ENCODE measurements at places on chromosomes 4 and X.

- DNase-seq, result no peak
These were observed 4.4 kb downstream of the TLR7 start for GRCh38 chrX:12871257-12871656.

DNA sequence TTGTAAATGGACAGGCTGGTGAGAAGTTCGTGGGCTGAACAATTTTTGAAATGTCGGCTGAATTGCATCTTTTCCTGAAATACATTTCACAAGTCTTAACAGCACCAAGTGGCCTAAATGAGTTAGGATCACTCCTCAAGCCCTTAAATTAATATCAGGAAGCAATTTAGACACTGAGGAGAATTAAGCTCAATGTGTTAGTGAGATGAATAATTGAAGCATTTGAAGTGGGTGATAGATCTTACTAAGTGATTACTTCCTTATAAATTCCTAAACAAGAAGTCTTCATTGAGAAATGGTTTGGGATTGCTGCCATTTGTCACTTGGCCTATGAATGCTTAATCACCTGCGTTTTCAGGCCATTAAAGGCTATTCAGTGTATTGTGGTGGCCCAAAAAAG is 116.8 kb downstream of the NAA11 start:
- no peak for DNase-seq

- DNase-seq, result no peak
These were observed 12.3 kb upstream of the XPNPEP2 start for GRCh38 chrX:129726307-129727111.

- peak; percentile 36 for DNase-seq
These were observed at the start of gene NAP1L5 for GRCh38 chr4:88697588-88698329. NAP1L5 (minus strand) TSS chr4:88697829; CDS start chr4:88697754, 75 bp downstream.

DNA sequence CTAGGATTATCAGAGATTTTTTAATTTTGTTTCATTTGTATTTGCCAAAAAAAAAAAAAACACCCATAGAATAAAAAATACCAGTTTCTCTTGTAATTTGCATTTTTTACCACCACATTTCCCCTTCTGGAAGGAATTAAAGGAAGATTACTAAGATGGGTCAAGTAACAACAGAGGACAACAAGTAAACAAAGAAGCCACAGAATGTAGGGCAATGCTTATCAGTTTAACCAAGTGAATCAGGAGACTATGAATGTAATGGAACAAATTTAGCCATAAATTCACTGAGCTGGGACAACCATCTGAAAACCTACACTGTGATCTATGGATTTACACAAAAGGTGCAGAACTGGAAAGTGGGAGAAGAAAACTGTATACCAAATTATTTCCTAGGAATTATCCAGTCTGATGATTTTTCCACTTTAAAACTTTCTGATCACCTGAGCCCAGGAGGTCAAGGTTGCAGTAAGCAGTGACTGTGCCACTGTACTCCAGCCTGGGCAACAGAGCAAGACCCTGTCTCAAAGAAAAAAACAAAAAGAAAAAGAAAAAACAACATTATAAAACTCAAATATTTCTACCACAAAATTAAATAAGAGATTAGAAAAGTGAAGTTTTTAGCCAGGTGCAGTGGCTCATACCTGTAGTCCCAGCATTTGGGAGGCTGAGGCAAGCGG is 32.4 kb downstream of the LRBA start:
- DNase-seq, result no peak

GRCh38 chr4:121788896-121789295 is 12.2 kb upstream of the EXOSC9 start:
- no peak for DNase-seq

DNA sequence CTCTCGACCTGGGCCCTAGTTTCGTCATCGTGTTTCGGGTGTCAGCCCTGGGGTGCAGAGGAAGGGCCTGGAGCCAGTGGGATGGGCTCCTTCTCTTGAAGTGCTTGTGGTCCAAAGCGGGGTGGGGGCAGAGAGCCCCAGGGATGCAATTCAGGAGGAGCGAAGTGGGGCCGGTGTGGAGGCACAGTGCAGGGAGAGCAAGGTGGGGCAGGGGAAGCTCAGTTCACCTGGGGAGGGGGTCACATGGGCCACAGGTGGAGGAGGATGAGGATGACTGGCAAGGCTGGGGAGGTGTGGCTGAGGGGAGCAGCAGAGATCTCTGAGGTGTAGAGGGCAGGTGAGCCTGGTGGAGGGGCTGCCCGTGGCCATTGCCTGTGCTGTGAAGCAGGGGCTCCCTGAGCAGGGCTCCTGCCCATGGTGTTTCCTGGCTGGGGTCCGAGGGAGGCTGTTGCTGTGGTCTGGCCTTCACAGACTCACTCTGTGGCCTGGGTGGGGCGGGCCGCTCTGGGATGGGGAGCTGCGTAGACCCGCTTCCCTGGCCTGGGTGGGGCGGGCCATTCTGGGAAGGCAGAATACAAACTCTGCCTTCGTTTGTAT is 6.9 kb downstream of the SORCS2 start:
- no peak for DNase-seq

GRCh38 chrX:154048398-154048797 is 28.7 kb upstream of the IRAK1 start:
- DNase-seq, result no peak

GRCh38 chrX:86148024-86148511 is at the start of gene DACH2:
DACH2 (plus strand) TSS chrX:86148451.
- DNase-seq, result no peak

DNA sequence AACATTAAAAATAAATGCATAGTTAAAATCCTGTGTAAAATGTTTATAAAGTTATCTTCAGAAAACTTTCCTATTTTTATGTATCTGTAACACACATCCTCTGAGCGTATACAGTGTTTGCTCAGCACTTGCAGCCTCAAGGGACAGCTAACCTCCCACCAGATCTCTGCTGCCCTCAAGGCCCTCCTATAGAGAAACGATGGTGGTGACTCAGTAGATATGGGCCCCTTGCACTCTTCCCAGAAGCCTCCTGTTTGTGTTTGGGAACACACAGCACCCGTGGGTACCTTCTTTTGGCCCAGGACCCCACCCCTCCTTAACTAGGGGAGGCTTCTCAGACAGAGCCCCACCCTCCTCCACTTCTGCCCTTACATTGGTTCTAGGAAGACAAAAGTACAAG is 26.7 kb downstream of the PJA1 start:
- DNase-seq, result no peak

- DNase-seq, result no peak
These were observed 24.0 kb downstream of the CEP44 start for GRCh38 chr4:174307694-174308093.

DNA sequence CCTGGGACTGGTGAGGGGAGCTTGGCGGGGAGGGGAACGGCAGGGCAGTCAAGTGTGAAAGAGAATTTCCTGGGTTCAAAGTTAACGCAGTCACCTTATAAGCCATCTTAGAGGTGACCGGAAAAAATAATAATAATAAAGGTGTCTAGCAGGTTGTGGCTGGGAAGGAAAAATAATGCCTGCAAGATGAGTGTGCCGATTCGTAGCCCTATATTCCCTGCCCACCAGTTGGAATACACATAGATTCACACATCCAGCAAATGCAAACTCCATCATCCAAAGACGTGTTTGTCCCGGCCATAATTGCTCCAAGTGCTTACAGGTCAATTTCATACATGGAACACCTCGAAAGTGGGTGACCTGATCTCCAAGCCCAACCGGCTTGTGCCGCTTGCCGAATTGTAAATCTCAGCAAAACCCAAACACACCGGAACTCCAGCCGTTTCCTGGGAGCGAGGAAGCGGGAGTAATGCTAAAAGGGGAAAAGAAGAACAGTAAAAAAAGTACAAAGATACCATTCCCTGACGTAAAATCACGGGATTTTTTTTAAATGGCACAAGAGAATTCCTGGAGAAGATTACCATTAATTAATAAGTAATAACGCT is 1.3 kb upstream of the FAT1 start:
- no peak for DNase-seq

GRCh38 chr4:85979276-85979675 is 380.6 kb downstream of the MAPK10 start:
- DNase-seq, result no peak

DNA sequence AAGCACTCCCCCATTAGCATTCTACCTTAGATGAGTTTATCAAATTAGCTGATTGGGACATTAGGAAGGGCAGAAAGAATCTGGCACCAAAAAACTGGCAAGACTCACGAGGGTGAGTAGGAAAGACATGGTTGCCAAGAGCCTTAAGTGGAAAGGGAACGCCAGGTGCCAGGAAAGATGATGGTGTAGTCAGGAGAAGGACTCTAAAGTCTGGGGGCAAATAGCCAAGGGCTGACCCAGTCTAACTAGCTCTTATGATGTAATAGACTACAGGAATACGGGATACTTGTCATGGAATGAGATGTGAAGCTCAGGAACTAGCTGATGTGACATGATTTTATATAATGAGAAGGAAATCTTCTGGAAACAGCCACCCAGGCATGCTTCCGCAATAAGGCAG is 94.8 kb downstream of the MBNL3 start:
- DNase-seq, result no peak

GRCh38 chrX:125333583-125333982 is 13.9 kb downstream of the TEX13C start:
- no peak for DNase-seq

DNA sequence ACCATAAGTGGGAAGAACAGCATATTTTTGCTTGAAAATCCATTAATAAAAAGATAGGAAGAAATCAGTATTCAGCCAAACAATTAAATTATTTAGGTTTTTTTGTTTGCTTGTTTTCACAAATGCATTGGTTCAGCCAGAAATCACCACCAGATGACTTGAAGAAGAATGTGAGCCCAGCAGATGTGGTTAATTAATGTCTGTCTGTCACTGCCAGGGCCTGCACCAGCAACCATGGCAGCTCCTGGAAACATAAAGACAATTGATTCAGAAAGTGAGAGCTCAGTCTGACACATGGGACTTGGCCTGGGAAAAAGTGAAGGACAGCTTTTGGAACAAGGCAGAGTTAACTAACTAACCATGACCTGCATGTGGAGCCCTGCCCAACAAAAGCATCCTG is 74.0 kb downstream of the MAOB start:
- DNase-seq, result no peak

GRCh38 chr4:76605099-76605563 is 170.1 kb downstream of the SHROOM3 start:
- DNase-seq, result no peak

DNA sequence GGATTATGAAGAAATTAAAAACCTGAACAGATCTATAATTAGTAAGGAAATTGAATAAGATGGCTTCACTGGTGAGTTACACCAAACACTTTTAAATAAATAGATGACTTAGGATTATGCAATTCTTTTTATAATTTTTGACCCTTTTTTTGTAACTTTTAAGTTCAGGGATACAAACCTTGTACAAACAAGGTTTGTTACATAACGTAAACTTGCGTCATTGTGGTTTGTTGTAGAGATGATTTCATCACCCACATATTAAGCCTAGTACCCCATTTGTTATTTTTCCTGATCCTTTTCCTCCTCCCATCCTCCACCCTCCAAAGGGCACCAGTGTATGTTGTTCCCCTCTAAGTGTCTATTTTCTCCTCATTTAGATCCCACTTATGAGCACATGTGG is 75.7 kb downstream of the CPEB2 start:
- no peak for DNase-seq

- DNase-seq, result no peak
These were observed at the start of gene WAS for GRCh38 chrX:48683411-48683982. WAS (plus strand) TSS chrX:48683799; CDS start chrX:48683854, 55 bp downstream.

DNA sequence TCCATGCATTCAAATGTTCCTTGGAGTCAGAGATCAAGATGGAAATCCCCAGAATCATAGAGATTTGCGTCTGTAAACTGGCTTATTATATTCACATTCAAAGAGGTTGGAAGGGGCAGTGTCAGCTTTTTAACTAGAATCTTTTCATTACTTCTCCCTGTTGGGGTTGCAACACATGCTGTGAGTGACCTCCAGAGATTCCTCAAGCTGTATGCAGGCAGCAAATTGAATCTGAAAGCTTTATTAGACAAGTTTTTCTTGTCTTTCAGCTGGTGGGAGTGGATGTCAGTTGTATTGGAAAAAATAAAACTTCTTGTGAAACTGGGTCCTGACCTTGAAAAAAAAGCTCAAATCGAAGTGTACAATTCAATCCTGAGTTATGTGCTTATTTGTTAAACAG is 736.5 kb upstream of the FTHL17 start:
- no peak for DNase-seq

- peak; percentile 68 for DNase-seq
These were observed at the start of gene SPATA4 for GRCh38 chr4:176195184-176195978. SPATA4 (minus strand) TSS chr4:176195585; CDS start chr4:176195562, 23 bp downstream.

DNA sequence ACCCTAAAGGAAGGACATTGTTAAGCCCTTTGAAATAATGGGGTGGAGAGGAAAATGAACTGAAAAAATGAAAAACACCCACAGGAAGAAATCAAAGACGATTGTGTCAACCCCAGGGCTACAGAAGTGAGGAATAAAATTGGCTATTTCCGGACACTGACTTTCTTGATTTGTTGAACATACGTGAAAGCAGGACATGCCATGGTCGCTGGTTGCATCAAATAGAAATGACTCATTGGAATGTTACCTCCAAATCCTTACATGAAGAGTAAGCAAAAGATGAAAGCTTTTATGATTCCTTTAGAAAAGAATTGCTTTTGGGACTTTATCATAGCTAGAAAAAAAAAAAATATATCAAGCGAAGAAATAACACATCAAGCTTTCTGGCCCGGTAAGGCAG is 75.3 kb downstream of the DCUN1D4 start:
- DNase-seq, result no peak

DNA sequence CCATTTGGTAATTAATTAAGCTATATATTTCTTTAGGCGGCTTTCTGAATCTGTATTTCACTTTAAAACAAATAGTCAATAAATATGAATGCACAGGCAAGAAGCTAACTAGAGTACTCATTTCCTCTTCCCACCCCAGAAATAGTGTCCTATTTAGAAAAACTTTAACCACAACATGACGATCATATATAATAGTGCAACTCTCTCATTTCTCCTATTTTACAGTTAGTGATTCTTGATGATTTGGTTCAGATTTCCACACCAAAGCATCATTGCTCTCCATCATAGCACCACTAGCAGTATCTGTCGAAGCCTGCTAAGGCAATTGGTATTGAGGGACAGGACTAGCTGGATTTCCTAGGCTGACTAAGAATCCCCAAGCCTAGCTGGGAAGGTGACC is 184.0 kb upstream of the GALNTL6 start:
- no peak for DNase-seq

DNA sequence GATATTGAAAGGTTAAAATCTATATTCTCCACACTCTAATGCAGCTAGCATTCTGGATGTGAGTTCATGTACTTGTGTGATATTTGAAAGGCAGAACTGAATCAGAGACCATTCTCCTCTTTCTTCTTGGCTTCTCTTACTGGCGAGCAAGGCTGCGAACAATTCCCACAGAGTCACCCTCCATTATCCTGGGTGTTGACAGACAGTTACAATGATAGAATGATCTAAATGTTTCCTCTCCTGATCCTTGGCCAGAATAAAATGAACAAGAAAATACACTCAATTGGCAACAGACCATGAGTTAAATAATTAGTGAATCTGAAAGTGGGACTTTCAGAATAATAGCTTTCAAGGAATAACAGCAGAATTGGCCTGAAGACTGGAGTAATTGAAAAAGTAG is 342.8 kb downstream of the RAPGEF2 start:
- DNase-seq, result no peak

GRCh38 chr4:175309041-175309440 is 390.9 kb downstream of the ADAM29 start:
- no peak for DNase-seq

GRCh38 chr4:66052426-66052825 is 382.1 kb upstream of the EPHA5 start:
- DNase-seq, result no peak

GRCh38 chr4:30601070-30601865 is 118.9 kb upstream of the PCDH7 start:
- DNase-seq, result no peak

GRCh38 chrX:105228602-105229001 is 8.1 kb upstream of the TEX13A start:
- DNase-seq, result no peak

GRCh38 chrX:283115-283845 is 2.1 kb downstream of the PLCXD1 start:
- peak; percentile 82 for DNase-seq

Data from CMK (cell line).